ENCODE measurements at places on chromosomes 2 and 18.

GRCh38 chr2:216279459-216279858 lies 92.8 kb downstream of the MARCHF4 start:
- no peak for DNase-seq

GRCh38 chr18:54086046-54086802 lies 138.2 kb downstream of the MBD2 start:
- no peak for DNase-seq

DNA sequence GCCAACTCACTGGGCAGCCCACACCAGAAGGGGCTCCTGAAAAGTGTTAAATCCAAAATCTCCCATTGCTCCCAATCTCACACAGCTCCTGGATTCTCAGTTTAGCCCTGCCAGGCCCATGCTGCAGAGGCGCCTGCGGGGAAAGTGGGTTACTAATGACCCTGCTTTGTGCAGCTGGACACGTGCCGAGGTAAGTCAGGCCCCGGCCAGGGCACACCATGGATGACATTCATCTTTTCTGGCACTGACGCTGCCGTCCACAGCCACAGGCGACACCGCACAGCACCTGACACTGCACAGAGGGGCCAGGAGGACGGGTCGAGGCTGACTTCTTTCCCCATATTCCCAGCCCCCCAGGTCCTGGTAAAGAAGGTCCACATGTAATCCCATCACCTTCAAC lies 193.5 kb downstream of the EIPR1 start:
- no peak for DNase-seq

DNA sequence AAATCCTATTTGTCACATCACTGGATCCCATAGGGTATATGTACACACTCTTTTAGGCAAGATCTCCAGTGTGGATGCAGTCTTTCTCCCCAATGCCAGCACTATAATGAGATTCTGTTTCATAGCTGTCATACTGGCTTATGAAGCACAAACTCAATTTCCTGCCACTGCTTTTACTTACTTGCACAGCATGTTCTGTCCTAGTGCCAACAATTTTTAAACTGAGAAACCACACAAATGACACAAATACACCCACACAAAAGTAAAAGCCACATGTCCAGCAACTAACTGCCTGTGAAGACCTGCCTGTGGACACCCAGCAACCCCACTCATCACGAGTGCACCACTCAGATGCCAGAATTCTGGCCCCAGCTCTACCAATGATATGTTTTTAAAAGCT lies 29.6 kb upstream of the RNU4ATAC start:
- no peak for DNase-seq

DNA sequence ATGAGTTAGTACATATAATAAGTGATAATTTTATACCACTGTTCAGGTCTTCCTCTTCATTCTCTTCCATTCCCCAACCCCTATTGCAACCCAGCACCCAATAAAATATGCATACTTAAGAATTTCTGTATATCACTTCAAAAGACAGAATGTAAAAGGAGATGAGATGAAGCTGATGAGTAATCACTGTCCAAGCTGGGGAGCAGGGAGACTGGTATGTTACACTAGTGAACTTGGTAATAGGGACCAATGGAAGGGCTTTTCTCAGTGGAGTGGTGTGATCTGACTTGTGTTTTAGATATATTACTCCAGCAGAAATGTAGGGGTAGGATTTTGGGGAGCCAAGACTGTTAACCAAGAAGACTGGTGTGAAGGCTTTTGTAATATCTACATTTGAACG lies 18.0 kb upstream of the ARHGAP28 start:
- no peak for DNase-seq

GRCh38 chr2:30283931-30284565 lies 52.7 kb downstream of the LBH start:
- no peak for DNase-seq

DNA sequence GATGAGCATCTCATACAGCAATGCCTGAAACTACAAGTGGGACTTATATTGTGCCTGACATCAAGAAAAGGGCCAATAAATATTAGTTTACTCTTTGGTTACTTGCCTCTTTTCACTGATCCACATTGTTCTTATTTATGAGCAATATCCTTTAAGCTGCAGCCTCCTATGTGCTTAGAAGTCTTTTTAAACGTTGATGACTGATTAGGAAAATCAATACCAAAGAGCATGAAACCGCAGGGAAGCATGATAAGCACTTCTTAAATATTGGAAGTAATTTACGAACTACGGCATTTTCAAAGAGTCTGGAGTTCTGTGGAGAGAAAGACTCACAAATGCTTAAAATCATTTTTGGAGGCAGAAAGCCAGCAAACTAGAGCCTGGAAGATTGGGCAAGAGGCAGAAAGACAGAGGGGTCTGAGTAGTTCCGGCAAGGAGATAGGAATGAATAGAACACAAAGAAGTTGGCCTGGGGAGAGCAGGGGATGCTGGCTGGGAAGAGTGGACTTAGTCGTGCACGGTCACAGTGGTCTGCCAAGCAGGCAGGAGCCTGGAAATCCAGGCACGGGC lies 122.6 kb upstream of the NOSTRIN start:
- DNase-seq = no peak

DNA sequence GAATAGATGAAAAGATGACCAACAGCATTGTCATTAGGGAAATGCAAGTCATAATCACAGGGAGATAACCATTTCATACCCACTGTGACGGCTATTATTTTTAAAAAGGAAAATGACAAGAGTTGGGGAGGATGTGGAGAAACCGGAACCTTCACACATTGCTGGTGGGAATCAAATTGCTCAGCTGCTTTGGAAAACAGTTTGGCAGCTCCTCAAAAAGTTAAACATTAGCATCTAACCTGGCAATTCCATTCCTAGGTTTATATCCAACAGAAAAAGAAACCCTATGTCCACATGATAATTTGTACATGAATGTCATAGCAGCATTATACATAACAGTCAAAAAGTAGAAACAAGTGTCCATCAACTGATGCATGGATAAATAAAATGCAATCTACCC lies 58.2 kb downstream of the KCNG3 start:
- DNase-seq = no peak

DNA sequence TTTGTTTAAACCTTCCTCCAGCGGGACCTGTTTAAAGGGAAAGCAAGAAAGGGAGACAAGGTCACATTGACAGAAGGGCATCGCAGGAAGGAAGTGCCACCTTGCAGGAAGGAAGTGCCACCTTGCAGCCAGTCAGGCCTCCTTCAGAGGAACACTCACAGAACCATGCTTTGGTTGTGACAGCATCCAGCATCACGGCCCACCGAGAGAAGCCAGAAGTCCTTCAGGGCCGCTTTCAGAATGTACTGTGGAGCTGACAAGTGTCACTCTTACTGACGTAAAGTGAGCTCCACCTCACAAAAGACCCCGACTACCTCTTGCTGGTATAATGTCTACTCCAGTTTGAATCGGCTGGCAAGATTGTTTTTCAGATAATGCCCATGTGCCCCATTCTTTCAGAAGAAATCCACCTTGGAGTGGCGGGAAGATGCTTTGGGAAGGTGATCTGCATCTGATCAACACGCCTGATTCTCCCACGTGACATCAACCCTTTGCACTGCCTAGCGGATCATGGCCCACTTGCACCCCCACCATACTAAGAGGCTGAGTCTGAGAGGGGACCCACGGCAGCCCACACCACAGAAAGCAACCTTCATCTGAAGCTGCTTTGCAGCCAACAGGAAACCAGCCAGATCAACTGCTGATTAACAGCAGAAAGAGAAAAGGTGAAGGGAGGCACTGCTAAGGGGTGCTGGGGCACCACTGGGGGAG lies 99.8 kb downstream of the UXS1 start:
- no peak for DNase-seq

DNA sequence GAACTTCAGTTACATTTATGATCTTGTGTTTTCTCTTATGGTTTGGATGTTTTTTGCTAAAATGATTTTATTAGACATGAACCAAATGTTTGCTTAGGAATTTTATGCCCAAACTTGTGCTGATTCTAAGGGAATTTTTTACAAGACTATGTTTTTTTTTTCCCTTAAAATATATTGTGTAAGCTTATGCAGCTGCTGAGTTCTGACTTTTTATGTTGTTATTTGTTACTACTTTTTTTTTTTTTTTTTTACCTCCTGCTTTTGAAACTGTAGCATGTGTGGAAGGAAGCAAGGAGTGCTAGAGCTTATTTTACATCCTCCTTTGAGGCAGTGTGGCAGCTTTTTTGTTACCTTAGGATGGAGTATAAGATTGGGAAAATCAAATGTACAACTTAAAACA lies 6.0 kb upstream of the DNAH7 start:
- no peak for DNase-seq

GRCh38 chr18:64179556-64180080 lies 30.7 kb upstream of the LINC00305 start:
- DNase-seq = no peak

DNA sequence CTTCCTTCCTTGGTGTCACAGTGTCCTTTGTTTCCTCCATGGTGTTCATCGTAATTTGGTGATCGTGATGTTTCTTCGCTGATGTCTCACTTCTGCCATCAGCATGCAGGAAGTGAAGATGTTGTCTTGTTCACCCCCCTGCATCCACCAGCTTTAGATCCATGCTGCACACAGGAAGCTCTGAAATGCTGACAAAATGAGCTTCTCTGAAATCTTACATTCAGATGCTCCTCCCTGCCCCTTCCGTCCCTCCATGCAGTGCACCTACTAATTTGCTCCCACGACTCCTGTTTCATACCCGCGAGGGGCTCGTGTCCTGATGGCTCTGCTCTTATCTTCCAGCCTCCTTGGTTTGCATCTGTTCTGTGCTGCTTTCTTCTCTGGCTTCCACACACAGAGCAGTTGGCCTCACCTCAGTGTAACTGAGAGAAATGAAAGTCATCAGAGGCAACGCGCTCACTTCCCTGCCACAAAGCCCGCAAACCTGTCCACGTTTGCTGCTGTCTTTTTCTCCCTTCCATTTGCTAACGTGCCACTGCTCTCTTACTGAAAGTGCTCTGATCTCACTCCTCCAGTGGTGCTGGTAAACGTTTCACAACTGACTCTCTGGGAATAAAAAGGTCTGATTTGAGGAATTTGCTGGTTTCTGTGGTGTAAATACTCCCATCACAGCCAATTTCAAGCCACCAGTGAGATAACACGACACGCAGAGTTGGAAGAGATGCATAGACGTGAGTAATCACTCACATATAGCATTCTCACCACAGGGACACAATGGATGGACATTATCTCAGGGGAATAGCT lies 41.0 kb upstream of the MGAT4A start:
- no peak for DNase-seq

DNA sequence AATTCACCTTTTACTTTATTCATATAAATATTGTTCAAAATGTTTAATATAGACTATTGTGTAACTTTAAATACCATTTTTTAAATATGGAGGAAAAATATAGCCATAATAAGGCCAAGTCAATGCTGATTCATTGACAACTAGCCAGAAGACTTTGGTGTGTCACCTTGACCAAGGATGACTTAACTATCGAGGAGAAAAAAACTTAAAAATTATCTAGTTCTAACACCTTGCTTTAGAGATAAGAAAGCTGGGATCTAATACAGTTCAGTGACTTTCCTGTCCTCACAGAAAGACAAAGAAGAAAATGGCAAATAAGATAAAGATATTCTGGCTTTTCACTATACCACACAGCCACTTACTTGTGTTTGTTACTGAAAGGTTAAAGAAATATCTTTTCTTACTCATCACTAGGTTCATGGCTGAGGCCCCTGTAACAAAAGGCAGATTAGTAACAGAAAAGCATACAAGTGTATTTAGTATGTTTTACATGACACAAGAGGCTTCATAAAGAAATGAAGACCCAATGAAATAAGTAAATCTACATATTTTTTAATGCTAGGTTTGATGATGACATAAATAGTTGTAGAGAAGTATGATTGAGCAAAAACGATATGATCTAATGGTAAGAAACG lies 65.9 kb upstream of the LRRTM1 start:
- DNase-seq = no peak

- DNase-seq = no peak
These were observed 116.8 kb upstream of the PKDCC start for GRCh38 chr2:41930807-41931566.

- no peak for DNase-seq
These were observed 250.3 kb upstream of the EPHA4 start for GRCh38 chr2:221822416-221822815.

DNA sequence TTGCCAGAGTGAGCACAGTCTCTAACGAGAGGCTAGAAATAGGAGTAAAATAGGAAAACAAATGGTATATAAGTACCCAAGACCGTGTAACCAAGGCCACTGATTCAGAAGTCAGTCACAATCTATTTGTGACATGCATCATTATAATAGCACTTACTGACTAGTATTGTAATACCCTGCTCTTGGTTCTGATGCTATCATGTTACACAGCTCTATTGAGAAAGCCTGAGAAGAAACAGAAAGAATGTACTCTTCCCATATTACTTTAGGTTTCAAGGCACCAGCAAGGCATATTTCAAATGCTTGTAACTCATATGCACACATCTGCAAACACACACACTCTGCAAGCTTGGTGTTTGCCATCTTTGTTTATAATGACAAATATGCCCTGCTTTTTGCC lies 746.4 kb downstream of the SLC4A3 start:
- no peak for DNase-seq

GRCh38 chr2:205701509-205701908 lies 19.2 kb downstream of the NRP2 start:
- DNase-seq = no peak

GRCh38 chr18:23173912-23174311 lies 38.6 kb downstream of the CABLES1 start:
- DNase-seq = no peak

- DNase-seq = no peak
These were observed 131.7 kb upstream of the TNP1 start for GRCh38 chr2:216991563-216991962.

DNA sequence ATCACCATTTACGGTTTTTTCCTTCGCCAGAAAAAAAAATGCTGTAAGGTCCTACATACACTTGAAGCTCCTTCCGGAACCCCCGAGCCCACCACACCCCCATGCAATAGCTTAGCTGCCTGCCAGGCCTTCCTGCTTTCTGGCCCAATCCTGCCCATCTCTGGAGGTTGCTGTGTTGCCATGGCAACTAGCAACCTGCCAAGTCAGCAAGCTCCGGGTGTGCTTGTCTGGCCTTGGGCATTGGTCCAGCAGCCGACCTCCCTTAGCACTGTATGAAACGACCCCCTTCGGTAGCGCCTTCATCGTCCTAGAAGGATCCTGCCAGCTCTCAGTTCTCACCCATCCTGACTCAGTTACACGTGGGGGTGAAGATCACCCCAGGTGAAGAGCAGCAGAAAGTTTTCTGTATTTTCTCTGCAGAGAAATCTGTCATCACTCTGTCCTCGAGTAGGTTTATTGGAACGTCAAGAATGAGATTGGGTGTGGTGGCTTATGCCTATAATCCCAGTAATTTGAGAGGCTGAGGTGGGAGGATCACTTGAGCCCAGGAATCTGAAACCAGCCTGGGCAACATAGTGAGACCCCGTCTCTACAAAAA lies 47.4 kb upstream of the MTCL1 start:
- DNase-seq = no peak
